Naive thymus-derived CD4-positive, alpha-beta T cell (primary cell): ENCODE measurements at places on chromosomes 6 and 20. TPM values are rescaled to one million over a fixed set of nuclear protein-coding genes. Genes with fewer than 3 reads are reported as not detected.

DNA sequence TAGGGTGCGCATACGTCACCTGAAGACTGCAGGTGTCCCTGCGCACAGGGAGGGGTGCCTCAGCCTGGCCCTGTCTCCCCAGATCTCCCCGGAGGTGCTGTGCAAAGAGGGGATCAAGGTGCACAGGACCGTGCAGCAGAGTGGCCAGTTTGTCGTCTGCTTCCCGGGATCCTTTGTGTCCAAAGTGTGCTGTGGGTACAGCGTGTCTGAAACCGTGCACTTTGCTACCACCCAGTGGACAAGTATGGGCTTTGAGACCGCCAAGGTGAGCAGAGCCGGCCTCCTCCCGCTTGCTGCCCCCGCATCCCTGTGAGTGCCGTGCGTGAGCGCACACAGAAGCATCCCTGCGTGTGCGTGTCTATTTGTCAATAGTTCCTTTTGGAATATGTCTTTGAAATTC is 150.7 kb downstream of the DTNBP1 start:
- H3K4me1 ChIP-seq = no peaks in the 10 kb centered on the region
- peaks cover 96% of the 10 kb centered on the region for H3K36me3 ChIP-seq
- H3K27ac ChIP-seq = no peak overlapping the region
- DNase-seq = no peak
- no peaks in the 10 kb centered on the region for H3K27me3 ChIP-seq

- H3K4me3 ChIP-seq = peak overlapping the region; percentile 47
- H3K27ac ChIP-seq = no peak overlapping the region
- peak; percentile 69 for DNase-seq
- H3K27me3 ChIP-seq = no peaks in the 10 kb centered on the region
Observed at GRCh38 chr6:160462551-160463109, 114.5 kb downstream of the SLC22A3 start.

CFB gene
- not detected for total RNA-seq

DNA sequence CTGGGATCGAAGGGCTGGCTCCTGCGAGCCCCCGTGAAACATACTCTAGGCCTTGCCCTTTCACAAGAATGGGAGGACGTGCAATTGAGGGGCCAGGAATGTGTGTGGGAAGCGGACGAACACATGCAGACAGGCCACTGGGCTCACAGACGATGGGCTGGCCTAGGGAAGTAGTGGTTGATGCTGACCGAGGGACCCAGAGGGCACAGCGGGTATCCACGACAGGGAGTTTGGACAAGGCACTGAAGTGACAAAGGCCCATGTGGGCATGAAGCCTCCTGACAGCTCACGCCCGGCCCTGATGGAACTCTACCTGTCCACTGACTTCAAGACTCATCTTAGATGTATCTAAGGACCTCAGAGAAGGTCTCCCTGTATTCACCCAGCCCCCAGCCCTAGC is 52.2 kb downstream of the MYH7B start:
- no peak overlapping the region for H3K27ac ChIP-seq
- no peaks in the 10 kb centered on the region for H3K4me1 ChIP-seq
- H3K4me3 ChIP-seq = no peak overlapping the region
- H3K27me3 ChIP-seq = no peaks in the 10 kb centered on the region
- peaks cover 99% of the 10 kb centered on the region for H3K36me3 ChIP-seq
- DNase-seq = no peak

DNA sequence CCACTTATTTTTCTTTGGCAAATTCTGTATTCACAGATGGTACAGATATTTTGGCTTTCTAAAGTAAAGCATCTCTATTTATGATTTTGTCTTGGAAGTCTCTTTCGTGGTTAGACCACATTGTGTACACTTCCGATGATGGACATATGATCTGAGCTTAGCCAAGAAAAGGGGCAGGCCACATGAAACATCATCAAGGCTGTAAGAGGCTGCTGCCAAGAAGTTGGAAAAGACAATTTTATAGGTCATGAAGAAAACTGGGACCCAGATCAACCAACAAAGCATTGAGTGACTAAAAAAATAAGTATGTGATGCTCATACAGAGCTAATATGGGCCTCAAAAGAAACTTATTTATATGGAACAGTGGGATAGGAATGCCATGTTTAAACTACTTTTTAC is 266.4 kb downstream of the HAO1 start:
- no peaks in the 10 kb centered on the region for H3K36me3 ChIP-seq
- H3K4me3 ChIP-seq = no peak overlapping the region
- no peak for DNase-seq
- no peaks in the 10 kb centered on the region for H3K4me1 ChIP-seq
- H3K27ac ChIP-seq = no peak overlapping the region
- H3K27me3 ChIP-seq = no peaks in the 10 kb centered on the region

- no peak overlapping the region for H3K4me3 ChIP-seq
- DNase-seq = no peak
- no peak overlapping the region for H3K27ac ChIP-seq
- H3K36me3 ChIP-seq = no peaks in the 10 kb centered on the region
- peaks cover 6% of the 10 kb centered on the region for H3K4me1 ChIP-seq
- H3K27me3 ChIP-seq = no peaks in the 10 kb centered on the region
Observed at GRCh38 chr6:46378161-46378881, 112.9 kb downstream of the RCAN2 start.

DNA sequence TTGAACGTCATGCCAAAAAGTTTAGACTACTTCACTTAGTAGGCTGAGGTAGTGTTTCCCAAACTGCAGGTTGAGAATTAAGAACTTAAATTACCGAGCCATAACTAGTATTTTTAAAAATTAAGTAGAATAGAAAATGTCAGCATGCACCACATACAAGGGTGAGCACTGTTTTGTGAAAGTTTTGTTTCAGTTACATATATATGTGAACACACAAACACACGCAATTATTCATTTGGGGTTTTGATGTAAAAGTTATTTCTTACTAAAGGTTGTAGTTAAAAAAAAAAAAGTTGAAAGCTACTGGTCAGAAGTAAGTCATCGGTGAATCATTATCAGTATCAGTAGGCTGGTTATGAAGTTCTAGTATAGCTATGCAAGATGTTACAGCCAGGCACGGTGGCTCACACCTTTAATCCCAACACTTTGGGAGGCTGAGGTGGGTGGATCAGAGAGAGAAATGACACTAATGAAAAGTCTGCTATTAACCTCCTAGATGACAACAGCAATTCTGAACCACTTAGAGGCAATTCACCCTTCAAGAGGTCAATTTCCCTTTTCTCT is 24.1 kb downstream of the FASTKD5 start:
- H3K27ac ChIP-seq = no peak overlapping the region
- H3K4me1 ChIP-seq = no peaks in the 10 kb centered on the region
- no peaks in the 10 kb centered on the region for H3K36me3 ChIP-seq
- no peaks in the 10 kb centered on the region for H3K27me3 ChIP-seq

GRCh38 chr6:127923135-127923534 is 22.3 kb upstream of the THEMIS start:
- DNase-seq = peak; percentile 53
- H3K27me3 ChIP-seq = no peaks in the 10 kb centered on the region
- peaks cover 67% of the 10 kb centered on the region for H3K4me1 ChIP-seq
- H3K36me3 ChIP-seq = no peaks in the 10 kb centered on the region
- no peak overlapping the region for H3K27ac ChIP-seq

- peaks cover 4% of the 10 kb centered on the region for H3K4me1 ChIP-seq
- H3K36me3 ChIP-seq = no peaks in the 10 kb centered on the region
- H3K27ac ChIP-seq = no peak overlapping the region
- peak overlapping the region; percentile 48 for H3K4me3 ChIP-seq
Observed at GRCh38 chr20:31861385-31862156, 8.8 kb downstream of the DUSP15 start.

DNA sequence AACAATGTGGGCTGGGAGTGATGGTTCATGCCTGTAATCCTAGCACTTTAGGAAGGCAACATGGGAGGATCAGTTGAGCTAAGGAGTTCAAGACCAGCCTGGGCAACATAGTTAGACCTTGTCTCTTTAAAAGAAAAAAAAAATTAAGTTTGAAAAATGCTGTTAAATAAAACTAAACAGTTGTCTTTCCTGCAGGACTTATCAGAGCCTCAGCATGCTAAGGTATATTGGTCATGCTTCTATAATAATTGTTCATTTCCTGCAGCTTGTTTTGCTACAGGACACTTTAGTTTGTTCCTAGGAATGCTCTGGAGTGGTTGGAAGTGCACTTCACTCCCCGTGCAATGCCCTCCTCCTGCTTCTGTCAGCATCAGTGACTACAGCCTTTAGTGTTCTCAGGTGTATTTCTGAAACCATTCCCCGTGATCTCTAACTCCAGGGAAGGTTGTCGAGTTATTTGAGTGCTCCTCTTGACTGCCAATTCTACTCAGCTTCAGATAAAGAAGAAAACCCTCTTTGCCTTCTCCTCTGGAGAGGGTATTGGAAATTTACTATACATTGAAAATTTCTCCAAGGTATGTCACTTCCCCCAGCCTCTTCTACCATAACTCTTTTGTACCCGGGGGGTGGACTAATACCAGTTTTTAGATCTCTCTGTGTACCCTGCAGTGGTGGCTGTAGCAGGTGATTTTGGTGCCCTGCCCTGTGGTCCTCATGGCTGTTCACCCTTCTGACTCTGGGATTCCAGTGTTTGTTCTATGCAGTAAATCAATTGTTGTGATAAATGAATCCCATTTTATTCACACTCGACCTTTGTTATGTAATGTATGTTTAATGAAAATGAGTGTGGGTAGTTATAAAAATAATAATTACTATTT is 33.8 kb downstream of the NHLRC1 start:
- no peaks in the 10 kb centered on the region for H3K4me1 ChIP-seq
- no peak for DNase-seq
- H3K27me3 ChIP-seq = no peaks in the 10 kb centered on the region
- no peaks in the 10 kb centered on the region for H3K36me3 ChIP-seq

GRCh38 chr6:139587469-139587868 is 213.0 kb upstream of the CITED2 start:
- H3K4me3 ChIP-seq = no peak overlapping the region
- H3K27ac ChIP-seq = no peak overlapping the region
- H3K27me3 ChIP-seq = no peaks in the 10 kb centered on the region
- no peaks in the 10 kb centered on the region for H3K36me3 ChIP-seq

ADGRF5 gene
- not detected for total RNA-seq

DNA sequence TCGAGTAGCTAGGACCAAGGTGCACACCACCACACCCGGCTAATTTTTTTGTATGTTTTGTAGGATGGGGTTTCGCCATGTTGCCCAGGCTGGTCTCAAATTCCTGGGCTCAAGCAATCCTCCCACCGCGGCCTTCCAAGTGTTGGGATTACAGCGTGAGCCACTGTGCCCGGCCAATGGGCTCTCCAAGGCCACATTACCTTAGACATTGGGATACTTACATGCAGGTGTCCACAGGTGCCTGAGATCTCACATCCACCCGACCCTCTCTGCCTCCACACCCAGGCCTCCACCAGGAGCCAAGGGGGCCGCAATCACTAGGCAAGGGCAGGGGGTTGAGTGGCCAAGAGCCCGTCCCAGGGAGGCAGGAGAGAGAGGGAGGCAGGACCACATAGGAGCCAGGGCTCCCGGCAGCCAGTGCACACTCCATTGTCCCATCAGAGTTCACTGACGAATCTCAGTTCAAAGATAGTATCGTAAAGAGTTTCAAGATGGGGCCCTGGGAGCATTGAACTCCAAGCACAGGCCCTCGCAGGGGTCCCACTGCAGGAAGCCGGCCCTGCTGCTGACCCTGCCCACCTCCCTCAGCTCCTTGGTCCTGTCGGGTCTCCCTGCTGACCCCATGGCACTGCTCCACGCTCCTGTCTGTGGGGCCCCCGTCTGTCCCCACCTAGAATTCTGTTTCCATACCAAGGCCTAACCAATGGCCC is 55.3 kb downstream of the SSR1 start:
- H3K36me3 ChIP-seq = no peaks in the 10 kb centered on the region
- H3K4me3 ChIP-seq = no peak overlapping the region
- DNase-seq = no peak
- H3K4me1 ChIP-seq = no peaks in the 10 kb centered on the region

DNA sequence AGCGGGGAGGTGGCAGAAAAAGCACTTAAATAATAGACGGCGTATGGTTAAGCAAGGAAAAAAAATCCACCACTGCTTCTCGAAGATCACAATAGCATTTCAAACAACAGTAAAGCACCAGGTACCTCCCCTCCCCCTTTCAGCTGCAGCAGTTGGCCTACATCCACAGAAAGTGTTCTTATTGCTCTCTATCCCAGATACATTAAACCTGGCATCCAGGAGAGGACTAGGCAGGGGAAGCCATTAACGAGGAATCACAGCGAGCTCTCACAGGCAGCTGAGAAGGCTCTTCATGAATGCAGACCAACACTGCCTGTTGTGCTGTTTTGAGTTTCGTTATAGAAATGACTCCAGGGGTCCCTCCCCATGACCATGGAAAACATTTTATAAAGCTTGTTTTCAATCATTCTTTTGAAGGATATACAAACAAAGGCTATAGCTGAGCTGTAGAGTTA is 11.8 kb downstream of the FYN start:
- peaks cover 97% of the 10 kb centered on the region for H3K4me1 ChIP-seq
- no peaks in the 10 kb centered on the region for H3K36me3 ChIP-seq

NKAPL gene
- not detected for total RNA-seq

DNA sequence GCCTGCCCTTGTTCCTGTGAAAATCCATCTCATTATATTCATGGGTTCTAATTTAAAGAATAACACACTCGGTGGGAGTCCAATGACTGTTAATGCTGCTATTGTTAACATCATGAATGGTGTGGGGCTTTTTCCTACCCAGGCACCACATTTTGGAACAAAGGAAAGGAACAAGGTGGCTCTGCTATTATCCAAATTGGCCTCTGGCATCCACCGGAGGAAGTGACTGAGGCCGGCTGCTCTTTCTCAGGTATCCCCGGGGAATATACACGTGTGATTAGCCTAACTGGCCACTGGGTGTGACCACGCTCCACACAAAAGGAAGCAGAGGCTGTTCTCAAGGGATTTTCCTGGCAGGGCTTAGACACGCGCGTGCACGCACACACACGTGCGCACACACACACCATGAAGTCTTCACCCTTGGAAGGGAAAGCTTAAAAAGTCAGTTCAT is 601.2 kb upstream of the ARID1B start:
- H3K27me3 ChIP-seq = no peaks in the 10 kb centered on the region
- no peaks in the 10 kb centered on the region for H3K36me3 ChIP-seq
- H3K4me1 ChIP-seq = no peaks in the 10 kb centered on the region
- no peak for DNase-seq
- H3K27ac ChIP-seq = no peak overlapping the region

INSM1 gene
- 0.12 TPM for total RNA-seq

- no peaks in the 10 kb centered on the region for H3K36me3 ChIP-seq
- no peak overlapping the region for H3K27ac ChIP-seq
- no peaks in the 10 kb centered on the region for H3K27me3 ChIP-seq
- no peak for DNase-seq
- H3K4me1 ChIP-seq = no peaks in the 10 kb centered on the region
Observed at GRCh38 chr6:159127701-159128100, 41.5 kb upstream of the FNDC1 start.

GRCh38 chr20:63533388-63533787 is 3.8 kb downstream of the PTK6 start:
- H3K4me1 ChIP-seq = peaks cover 9% of the 10 kb centered on the region
- H3K27me3 ChIP-seq = no peaks in the 10 kb centered on the region
- no peak for DNase-seq
- no peak overlapping the region for H3K27ac ChIP-seq

DNA sequence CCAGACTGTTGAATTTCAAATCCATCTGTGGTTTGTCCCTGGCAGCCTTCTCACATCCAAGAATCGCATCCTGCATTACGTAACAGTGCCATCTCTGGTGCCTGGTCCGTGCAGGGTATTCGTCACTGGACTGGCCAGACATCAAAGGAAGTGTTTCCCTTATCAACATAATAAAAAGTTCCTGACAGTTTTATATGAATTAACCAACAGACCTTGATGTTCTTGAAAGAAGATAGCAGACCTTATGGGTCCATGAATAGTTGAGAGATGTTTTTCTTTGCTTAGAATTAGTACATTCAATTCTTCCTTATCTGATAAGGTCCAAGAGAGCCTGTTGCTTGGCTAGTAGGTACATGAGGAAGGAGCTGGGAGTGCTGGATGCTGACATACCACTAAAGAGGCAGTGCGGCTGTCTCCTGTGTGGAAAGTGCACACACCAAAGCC is 77.6 kb downstream of the PHACTR2 start:
- no peak for DNase-seq
- H3K4me3 ChIP-seq = no peak overlapping the region
- H3K4me1 ChIP-seq = no peaks in the 10 kb centered on the region
- H3K36me3 ChIP-seq = no peaks in the 10 kb centered on the region
